ENCODE measurements at places on chromosomes 6 and 20.
A peak's percentile ranks its signal among the peaks of the same experiment; 100 is the strongest.

GRCh38 chr6:20497216-20498040 lies 36.8 kb upstream of the CDKAL1 start:
- no peak for DNase-seq

- DNase-seq: no peak
These were observed 15.4 kb upstream of the IP6K3 start for GRCh38 chr6:33761922-33762629.

GRCh38 chr6:17418281-17419188 lies 25.1 kb downstream of the CAP2 start:
- DNase-seq: no peak

DNA sequence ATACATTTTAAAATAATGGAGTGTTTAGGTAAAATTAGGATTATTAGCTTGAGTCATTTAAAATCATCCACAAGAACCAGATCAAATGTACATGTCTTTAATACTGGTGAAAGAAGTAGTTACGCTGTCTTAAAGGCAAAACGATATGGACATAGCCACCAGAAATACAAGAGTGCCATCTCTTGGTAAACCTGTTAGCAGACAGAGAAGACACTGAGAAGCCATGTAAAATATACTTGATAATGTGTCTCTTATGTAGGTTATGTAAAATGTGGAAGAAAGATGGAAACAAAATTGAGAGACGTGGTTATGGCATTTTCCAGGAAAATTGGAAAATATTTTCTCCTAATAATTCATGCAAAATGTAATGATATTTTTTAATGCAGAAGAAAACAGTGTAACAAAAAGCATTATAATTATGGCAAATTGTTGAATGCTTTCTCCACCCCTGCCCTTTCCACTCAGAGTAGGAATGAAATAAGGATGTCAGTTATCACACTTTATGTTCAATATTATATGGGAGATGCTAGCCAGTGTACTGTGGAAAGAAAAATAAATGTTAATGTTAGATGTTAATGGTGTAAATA lies 12.2 kb upstream of the SLC17A2 start:
- DNase-seq: no peak

GRCh38 chr6:126944512-126944911 lies 174.0 kb upstream of the RSPO3 start:
- DNase-seq: no peak

- no peak for DNase-seq
These were observed 5.5 kb downstream of the MYLIP start for GRCh38 chr6:16134430-16134829.

DNA sequence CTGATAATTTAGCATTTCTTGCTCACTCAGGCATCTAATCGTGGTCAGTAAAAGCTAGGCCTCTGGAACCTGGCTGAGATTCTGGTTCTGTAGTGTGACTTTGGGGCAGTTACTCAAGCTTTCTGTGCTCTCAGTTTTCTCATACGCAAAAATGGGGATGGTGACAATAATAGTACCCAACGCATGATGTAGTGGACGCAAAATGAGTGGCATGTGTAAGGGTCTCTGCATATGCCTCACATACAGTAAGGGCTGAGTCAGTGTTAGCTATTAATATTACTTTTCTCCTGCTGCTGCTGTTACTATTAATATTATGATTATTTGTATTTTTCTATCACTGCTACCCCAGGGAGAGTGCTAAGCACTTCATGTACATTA lies 686 bp downstream of the GINS1 start:
- DNase-seq: no peak

- DNase-seq: no peak
These were observed 13.5 kb downstream of the TBC1D7 start for GRCh38 chr6:13314806-13315205.

- DNase-seq: peak; percentile 77
These were observed at the start of gene MAD2L1BP for GRCh38 chr6:43635387-43636307. TSS of gene MAD2L1BP (plus strand) at chr6:43635840. CDS start at chr6:43635876, 36 bp downstream.

GRCh38 chr6:149231778-149232177 lies 85.7 kb upstream of the TAB2 start:
- no peak for DNase-seq

DNA sequence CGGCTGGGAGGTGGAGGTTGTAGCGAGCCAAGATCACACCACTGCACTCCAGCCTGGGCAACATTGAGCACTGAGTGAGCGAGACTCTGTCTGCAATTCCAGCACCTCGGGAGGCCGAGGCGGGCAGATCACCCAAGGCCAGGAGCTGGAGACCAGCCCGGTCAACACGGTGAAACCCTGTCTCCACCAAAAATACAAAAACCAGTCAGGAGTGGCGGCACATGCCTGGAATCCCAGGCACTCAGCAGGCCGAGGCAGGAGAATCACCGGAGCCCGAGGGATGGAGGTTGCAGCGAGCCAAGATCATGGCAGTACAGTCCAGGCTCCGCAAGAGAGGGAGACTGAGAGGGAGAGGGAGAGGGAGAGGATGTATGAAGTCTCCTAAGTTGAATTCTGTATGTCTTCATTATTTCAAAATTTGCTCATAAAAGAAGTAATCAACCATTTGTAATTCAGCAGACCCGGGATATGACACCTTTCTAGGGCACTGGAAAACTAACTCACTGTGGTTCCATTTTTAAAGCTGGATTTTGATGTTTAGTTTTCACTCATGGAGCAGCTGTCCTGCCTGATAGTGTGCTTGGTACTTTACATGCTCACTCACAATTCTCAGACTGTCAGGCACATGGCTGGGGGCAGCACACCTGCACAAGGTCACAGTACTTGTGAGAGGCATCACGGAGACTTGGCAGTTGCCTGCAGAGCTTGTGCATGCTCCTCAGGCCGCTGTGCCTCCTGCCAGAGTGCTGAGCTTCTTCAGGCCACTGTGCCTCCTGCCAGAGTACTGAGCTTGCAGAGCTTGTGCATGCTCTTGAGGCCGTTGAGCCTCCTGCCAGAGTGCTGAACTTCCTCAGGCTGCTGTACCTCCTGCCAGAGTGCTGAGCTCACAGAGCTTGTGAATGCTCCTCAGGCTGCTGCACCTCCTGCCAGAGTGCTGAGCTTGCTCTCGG lies 106.2 kb downstream of the ERMARD start:
- no peak for DNase-seq
